Right renal pelvis (tissue), 4 donors: ENCODE measurements at places on chromosomes 6 and 20.
A peak's percentile ranks its signal among the peaks of the same experiment; 100 is the strongest.

GRCh38 chr6:149153100-149153499 lies 164.4 kb upstream of the TAB2 start:
- no peak for DNase-seq

- DNase-seq: no peak
Observed at GRCh38 chr6:67689329-67689728, 945.8 kb upstream of the ADGRB3 start.

GRCh38 chr6:82144852-82145340 lies 102.6 kb downstream of the IBTK start:
- no peak for DNase-seq

- peak; percentile 53 for DNase-seq
Observed at GRCh38 chr6:329888-330691, 37.8 kb downstream of the DUSP22 start.

DNA sequence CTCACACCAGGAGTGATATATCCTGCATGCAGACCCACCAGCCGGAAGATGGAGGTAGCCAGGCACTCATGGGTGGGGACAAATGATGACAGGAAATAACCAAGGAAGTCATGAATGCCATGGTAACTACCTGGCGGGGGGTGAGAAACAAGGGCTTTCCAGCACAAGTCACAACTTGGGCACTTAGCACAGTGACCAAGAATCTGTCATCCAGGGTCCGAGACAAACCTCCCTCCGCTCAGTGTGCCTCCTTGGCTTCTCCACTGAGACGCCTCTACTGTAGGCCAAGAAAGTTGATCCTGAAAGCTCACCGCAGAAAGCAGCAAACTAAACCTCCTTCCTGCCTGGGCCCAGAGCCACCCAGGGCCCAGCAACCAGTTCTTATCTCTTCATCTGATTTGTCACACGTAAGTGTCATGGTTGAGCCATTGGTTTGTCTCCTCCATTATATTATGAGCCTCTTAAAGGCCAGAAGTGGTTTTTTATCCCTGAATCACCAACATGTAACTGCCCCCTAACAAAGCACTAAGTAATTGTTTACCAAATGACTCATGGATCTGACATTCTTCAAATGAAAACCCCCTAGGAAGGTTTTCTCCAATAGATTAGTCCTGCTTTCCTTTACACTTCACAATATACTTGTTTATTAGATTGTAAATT lies 84.3 kb upstream of the TAB2 start:
- DNase-seq: no peak

DNA sequence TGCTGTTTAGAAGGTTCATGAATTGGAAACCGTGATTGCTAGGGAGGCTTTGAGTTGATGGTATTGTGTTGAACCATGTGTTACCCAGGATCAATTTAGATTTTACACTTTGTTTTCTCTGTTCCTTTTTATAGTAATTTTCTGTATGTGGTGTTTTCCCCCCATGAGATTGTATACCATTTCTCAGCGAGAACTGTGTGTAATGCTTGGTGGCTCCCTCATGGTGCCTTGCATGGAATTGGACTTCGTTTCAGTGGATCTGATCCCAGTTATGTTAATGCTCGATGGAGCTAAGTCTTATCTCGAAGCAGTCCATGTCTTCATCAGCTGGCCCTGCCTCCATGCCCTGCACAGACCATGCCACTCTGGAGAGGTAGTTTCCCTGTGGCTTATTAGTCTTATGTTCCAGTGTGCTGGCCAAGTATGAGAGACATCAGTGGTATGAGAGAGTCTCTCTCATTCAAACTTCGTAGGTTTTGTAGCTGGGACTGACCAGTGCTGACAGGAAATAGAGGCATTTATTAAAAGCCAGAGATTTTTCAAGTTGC lies 18.7 kb downstream of the PTPN1 start:
- no peak for DNase-seq

DNA sequence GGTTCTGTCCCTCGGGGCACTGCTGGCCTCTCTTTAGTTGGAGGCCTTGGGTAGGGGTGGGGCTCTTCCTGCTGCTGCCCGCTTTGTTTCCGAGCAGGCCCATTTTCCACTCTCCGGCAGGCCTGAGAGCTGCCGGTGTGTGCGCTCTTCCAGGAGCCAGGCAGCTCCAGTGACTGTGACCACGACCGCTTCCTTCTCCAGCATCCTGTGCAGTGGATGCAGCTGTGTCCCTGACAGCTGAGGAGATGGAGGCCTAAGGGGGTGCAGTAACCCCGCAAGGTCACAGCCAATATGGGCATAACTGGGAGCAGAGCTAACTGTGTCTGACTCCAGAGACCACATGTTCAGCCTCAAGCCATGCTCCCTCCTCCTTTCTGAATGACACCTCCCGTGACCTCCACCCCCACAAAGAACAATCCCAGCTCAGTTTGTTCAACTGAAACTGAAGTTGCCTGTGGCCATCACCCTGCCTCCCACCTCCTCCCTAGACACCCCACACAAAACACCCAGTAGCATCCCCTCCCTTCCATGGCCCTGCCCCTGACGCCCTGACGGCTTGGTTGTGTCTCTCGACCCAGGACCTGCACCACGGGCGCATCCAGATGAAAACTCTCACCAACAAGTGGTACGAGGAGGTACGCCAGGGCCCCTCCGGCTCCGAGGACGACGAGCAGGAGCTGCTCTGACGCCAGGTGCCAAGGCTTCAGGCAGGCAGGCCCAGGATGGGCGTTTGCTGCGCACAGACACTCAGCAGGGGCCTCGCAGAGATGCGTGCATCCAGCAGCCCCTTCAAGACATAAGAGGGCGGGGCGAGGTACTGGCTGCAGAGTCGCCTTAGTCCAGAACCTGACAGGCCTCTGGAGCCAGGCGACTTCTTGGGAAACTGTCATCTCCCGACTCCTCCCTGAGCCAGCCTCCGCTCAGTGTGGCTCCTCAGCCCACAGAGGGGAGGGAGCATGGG lies 27.8 kb downstream of the SPATA2 start:
- DNase-seq: no peak

DNA sequence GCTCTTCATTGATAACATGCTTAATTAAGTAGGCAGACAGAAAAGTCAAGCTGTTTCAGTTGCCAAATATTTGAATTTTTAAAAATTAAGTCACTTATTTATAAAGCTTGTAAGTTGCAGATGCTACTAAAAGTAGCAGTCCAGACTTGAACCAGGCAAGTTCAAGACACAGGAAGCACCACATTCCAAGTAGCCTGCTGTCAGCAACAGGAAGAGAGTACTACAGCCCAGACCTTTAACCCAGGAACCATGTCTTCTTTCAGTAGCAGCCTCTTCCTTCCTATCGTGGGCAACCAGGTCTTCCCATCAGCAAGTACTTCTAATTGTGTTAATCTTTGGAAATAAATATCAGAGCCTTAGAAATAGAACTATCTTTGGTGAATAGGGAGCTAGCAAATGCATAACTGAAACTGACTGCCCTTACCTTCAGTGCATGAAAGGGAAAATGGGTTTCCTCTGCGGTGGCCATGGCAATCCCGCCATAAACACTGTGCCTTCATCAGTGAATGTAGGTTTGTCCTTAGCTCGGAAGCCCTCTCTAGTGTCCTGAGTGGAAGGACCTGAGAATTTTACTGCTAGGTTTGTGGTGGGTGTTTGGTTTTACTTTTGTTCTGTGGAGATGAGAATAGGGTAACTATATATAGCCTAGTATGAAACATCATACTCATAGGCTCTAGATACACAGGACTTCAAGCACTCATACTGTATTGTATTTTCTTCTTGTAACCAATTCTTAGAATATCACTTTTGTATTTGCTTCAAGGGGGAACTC lies 95.6 kb downstream of the SYCP2 start:
- DNase-seq: no peak

DNA sequence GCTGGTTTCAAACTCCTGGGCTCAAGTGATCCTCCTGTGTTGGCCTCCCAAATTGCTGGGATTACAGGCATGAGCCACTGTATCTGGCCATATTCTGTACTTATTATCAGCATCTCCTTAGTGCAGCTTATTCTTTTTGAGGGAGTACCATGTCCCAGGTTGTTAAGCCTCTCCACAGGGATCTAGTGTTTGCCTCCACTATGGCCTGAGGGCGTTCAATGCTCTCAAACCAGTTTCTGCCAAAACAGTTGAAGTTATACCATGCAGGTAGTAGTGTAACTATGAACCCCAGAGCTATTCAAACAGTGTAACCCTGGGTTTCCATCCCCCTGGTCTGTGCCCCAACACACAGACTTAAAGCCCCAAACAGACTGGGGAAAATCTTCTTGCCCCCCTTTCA lies 81.7 kb downstream of the BACH2 start:
- DNase-seq: no peak

DNA sequence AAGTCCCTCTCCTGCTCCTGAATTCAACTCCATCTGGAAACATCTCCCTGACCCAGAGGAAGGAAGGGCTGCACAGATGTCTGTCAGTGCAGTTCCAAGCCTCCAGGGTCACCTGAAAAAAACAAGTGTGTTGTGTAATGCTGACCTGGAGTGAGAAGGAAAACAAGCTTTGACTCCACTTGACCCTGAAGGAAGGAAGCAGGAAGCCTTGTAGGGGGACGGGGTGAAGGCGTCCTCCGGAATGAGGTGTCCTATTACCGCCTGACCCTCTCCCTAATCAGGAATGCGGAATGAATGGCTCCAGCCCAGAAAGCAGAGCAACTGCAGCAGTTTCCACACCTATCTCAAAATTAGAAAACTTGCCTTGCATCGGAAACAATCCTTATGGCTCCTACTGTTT lies 13.9 kb upstream of the ADGRF5 start:
- no peak for DNase-seq

DNA sequence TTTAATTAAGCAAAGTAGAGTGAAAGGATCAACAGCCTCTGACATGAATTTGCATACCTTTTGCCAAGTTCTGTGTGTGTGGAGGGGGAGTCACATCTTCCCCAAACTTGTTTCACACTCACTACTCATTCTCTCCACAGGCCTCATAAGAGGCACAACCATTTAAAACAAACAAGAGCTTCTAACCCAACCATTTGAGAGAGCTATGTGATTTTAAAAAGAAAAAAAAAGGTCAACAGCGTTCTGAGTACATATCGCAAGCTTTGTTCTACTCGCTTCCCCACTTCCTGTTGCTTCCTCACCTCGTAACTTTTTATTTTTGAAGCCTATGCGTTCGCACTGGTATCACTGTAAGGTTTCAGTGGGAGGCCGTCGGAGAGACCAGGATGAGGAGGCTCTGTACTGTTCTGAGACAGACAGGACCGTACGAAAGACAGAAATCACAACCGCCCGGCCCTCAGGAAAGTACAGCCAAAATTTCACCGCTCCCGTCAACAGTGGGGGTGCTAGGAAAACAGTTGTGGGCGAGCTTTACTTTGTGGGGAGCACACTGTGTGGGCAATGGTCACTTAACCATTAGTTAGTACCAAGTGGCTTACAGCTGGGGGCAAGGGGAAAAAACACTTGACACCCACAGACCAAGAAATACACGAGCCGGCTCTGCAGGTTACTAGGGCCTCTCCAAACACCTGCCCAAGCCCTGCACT lies 61.3 kb downstream of the TRERF1 start:
- DNase-seq: no peak

DNA sequence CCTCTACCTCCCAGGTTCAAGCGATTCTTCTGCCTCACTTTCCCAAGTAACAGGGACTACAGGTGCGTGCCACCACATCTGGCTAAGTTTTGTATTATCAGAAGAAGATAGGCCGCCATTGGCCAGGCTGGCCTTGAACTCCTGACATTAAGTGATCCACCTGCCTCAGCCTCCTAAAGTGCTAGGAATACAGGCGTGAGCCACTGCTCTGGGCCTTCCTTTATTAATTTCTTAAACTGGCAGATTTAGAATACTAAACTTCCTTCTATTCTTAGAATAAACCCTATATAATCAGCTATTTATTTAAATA lies 86.6 kb downstream of the HFE start:
- no peak for DNase-seq

GRCh38 chr6:113758826-113759574 lies 98.1 kb upstream of the MARCKS start:
- DNase-seq: no peak

DNA sequence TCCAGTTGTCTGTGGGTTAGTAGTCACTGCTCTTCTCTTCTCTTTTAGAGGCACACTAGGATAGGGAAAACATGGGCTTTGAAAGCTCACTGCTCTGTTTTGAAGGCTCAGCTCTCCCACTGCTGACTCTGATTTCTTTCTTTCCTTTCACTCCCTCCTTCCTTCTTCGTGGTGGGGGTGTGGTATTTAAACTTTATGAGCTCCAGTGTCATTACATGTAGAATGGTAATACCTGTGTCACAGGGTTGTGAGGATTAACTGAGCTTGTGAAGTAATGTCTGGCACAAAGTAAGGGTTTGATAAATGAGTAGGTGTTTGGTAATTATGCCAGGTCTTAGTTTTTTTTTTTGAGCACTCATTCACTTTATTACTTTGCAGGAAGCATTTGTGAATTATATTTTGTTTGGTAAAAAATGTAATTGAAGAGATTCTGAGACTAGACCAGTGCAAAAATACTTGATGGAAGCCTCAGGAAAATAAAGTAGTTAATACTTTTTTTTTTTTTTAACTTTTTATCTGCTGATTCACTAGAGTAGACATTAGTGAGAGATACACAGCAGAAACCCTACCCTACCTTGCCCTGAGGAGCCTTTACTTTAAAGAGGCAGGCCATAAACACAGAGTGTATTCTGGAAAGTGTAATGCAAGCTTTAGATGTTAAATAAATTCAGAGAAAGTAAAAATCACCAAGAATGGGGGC lies 17.3 kb downstream of the SMAP1 start:
- no peak for DNase-seq

DNA sequence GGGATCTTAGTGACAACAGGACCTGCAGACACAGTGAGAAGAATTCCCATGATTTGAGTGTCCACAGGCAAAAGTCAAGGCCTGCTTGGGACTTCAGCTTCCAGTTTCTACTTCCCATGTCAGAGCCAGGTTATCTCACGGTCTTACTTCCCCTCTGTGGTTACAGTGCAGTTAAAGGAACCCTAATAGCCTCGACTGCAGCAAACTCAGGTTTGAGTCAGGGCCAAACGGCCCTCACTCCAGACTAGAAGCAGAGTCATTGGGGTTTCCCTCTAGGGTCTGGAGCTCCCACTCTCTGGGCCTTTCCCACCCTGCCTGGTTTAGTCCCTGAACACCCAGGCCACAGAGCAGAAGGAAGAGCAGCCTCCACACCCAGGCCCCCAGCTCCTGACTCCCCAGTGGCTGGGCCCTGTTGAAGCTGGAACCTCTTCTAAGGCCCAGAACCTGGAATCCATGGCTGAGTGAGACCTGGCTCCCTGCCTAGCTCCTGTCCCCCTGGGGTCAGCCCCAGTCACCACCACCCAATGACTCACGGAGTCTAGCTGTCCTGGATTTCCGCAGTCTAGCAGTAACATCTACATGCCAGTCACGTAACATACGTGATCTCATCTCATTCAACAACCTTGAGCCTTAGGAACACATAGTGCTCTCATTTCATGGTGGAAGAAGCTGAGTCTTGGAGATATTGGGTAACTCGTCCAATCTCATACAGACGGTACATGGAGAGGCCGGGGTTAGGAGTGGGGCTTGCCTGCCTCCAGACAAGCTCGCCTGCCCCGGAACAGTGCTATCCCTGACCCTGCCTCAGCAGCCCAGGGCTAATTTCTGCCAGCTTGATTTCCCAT lies 9.2 kb upstream of the GHRH start:
- no peak for DNase-seq

GRCh38 chr6:169451065-169451838 lies 197.6 kb upstream of the THBS2 start:
- DNase-seq: no peak

GRCh38 chr6:31821301-31822035 lies 6.1 kb upstream of the HSPA1B start:
- no peak for DNase-seq
